BJ (cell line): ENCODE measurements at places on chromosomes 1 and 21.

DNA sequence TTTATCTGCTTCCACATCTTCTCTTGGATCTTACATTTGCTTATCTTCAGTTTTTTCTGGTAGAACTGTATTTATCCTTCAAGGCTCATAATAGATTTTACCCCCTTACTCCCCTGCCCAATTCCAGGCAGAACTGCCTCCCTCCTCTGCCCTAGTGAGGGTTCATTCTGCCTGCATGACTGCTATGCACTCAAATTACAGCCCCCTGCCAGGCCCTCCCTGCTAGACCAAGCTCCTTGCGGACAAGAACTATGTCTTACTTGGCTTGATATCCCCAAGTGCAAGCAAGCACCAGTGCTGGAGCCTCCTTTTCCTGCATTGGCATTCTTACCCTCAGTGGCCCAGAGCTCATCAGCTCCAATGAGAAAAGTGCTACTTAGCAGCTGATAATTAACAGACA is 18.1 kb downstream of the MAPKAPK2 start:
- no peak for DNase-seq

DNA sequence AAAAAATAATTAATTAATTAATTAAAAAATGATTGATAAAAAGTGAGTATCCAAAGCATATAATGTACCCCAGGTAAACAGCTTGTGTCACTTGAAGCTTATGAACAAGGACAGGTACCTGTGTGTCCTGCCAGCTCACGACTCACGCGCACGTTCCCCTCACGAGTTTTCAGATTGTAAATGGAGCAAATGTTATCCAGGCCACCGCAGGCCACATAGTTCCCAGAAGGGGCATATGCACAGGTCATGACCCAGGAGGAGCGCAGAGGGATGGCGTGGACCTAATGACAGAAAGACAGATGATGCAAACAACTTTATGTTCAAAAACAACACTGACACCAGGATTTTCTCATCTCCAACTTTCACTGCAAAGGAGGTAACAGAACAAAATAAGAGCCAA is 26.0 kb upstream of the NADK start:
- no peak for DNase-seq

DNA sequence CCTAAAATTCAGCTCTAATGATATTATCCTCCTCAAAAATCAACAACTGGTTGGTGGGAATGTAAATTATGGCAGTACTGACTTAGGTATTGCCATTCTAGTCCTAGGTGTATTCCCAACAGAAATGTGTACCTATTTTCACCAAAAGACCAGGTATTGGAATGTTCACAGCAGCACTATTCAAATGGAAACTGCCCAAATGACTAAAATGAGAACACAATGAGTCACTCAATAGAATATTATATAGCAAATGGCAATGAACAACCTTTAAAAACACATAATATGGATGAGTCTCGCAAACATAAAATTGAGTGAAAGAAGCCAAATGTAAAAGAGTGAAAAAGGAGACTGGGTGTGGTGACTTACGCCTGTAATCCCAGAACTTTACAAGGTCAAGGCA is 44.9 kb downstream of the GADD45A start:
- DNase-seq, result no peak

- DNase-seq, result no peak
Observed at GRCh38 chr1:56469640-56470371, 109.6 kb downstream of the PLPP3 start.

DNA sequence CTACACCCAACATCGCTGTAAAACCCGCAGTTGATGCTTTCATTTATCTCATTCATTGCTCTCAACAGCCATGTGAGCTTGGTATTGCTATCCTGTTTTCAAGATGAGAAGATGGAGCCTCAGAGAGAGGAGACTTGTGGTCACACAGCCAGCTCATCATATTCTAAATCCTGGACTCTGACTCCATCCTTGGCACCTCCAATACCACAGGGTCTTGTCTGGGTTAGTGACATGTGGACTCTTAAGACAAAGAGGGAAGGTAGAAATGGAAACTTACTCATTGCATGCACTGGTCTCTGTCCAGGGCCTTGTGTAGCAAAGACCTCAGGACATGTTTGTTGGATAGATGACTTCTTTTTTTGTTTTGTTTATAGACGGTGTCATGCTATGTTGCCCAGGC is 7.0 kb upstream of the RNF19B start:
- no peak for DNase-seq

DNA sequence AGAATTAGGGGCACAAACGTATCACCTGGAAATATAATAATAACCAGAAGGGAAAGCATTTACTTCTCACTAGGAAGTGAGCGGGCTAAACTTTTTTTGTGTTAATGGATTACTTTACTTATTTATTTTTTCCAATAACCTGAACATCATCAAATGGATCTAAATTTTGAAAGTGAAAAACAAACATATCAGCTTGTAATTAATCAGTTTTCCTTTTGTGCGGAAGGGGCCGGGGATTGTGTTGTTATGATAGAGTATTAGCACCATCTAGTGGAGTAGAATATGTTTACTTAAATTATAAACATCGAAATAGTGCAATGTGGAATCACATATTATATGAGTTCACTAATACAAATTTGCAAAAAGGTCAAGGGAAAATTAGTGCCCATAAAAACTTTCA is 9.0 kb downstream of the CFH start:
- no peak for DNase-seq
